ENCODE measurements at places on chromosomes 11 and 22.

DNA sequence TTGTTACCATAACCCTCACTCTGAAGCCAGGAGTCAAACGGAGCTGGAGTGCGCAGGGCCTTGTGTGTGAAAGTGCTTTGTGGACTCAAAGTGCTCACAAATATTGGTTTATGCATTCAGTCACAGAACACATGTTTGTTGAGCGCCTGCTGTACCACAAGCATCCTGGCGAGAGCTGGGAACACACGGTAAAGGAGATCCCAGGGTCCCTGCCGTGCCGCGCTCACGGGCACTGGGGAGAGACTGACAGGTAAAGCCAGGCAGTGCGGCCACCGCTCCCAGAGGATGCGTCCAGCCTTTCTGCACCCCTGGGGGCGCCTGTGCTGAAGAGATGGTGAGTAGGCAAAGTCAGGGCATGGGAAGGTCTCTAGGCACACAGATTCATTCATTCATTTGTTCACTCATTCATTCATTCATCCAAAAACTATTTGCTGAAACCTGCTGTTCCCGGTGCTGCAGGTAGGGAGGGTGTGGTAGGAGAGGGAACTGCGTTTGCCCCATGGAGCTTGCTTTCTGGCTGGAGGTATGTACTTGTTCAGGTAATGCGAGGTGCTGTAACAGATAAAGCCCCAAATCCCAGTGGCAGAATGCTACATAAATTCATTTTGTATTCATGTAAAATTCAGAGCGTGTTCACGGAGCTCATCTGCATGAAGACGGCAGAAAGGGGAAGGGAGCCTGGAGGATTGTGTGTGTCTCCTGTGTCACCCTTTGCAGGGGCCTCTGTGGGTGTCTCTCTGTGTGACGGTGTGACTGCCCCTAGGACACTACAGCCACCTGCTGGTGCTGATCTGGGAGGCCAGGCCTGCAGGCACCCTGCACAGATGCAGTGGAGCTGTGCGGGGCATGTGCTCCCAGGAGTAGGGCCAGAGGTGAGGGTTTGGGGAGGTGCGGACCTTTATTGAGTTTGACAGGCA is 167.0 kb upstream of the B3GAT1 start:
- no peak for DNase-seq

GRCh38 chr11:63737718-63738117 is 30.9 kb downstream of the ZFTA start:
- no peak for DNase-seq

GRCh38 chr22:43539572-43540528 is 128.0 kb downstream of the MPPED1 start:
- DNase-seq = peak; percentile 20

GRCh38 chr11:123547180-123547579 is 107.2 kb downstream of the SCN3B start:
- DNase-seq = no peak

DNA sequence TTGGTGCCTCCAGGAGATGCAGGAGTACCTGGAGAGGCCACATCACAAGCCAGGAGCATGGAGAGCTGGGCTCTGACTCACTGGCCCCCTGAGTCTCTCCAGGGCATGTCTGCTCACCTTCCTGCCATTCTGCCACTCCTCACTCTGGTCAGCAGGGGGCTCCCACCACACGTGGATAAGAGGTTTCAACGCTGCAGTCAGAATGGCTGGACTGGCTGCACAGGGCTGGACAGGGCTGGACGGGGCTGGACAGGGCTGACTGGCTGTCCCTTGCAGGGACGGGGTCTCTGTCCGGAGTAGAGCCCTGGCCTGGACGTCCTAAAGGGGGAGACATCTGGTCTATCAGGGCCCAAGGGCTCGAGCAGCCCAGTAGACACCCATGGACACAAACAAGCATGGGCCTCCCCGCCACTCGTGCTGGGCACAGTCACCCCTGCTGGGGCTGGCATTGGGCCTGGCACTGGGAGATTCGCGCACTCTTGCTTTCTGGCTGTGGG is 34.6 kb downstream of the CYTH4 start:
- DNase-seq = peak; percentile 86

DNA sequence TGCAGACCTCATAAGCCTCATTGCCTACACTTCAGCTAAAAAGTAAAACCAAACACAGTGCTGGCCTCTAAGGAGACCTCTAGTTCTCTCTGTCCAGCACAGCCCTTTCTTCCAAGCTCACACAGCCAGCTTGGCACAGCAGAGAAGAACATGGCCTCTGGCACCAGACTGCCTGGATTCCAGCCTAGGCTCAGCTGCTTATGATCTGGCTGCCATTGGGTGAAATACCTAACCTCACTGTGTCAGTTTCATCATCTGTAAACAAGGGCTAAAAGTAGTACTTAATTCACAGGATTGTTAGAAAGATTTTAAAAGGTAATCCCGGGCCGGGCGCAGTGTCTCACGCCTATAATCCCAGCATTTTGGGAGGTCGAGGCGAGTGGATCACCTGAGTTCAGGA is 9.9 kb upstream of the ACER3 start:
- DNase-seq = no peak

DNA sequence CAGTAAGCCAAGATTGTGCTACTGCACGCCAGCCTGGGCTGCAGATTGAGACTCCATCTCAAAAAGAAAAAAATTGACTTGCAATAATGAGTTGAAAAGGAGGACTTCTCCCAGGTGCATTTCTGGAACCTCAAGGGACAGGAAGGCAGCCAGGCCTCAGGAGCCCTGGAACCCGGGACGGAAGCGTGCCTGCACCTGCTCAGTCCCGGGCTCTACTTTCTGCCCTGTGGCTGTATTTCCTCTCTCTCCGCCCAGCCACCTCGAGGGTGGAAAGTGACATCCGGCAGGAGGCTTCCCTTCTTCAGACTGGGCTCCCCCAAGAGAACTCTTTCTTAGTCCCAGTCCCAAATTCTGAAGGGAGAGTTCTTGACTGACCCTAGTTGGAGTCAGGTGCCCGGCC is 20.2 kb upstream of the GAL start:
- DNase-seq = no peak

DNA sequence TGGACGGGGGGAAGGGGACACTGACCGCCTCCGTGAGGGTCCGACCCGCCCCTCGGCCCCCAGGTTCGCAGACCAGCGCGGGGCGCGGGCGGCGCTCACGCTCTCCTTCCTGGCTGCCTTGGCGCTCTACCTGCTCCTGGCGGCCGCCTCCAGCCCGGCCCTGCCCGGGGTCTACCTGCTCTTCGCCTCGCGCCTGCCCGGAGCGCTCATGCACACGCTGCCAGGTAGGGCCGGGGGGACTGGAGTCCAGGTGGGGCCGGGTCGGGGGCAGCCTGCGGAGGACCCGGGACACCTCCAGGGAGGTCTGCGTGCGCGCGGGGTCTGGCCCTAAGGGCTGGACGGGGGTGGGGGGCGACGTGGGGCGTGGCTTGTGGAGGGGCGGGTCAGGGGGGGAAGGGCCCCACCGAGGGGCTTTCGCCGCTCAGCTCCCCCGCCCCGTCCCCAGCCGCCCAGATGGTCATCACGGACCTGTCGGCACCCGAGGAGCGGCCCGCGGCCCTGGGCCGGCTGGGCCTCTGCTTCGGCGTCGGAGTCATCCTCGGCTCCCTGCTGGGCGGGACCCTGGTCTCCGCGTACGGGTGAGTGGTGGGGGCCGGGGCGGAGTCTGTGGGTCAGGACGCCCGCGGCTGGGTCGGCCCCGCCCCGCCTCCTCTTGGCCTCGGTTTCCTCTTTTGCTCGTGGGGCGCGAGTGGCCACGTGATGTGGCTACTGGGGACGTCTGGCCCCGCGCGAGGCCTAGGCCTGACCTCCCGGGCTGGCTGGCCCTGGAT is 19.9 kb downstream of the PHLDA2 start:
- DNase-seq = no peak

GRCh38 chr11:454801-455565 is 4.9 kb downstream of the PTDSS2 start:
- no peak for DNase-seq
